Jurkat, Clone E6-1 (cell line): ENCODE measurements at places on chromosomes 4 and X.

GRCh38 chr4:173403051-173403450 is 4.1 kb upstream of the SCRG1 start:
- DNase-seq: no peak

DNA sequence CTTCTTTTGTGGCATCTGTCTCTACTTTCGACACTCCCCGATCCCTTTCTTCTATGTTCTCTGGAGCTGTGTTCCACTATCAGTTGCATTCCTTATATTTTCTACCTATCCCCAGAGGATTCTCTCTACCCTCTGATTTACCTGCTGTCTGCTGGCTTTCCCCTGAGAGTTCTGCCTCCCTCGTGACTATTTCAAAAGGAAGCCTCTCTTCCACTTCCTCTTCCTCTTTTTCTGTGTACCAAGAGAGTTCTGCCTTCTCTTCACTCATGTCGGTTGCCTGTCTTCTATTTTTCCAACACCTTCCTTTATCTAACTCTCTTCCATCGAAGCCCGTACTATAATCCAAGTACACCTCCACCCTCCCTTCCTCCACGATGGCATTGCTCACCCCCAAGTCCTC is 631.7 kb downstream of the SMARCA1 start:
- no peak for DNase-seq

- DNase-seq: no peak
These were observed 316.3 kb downstream of the CAMK2D start for GRCh38 chr4:113445286-113445685.

GRCh38 chr4:182897601-182898478 is 19.3 kb downstream of the DCTD start:
- DNase-seq: no peak

GRCh38 chr4:8314691-8315255 is 45.2 kb downstream of the HTRA3 start:
- no peak for DNase-seq

- no peak for DNase-seq
These were observed 32.0 kb upstream of the HPGD start for GRCh38 chr4:174554231-174554728.

- DNase-seq: no peak
These were observed 39.1 kb downstream of the LAMP2 start for GRCh38 chrX:120429776-120430540.

- DNase-seq: no peak
These were observed 517.0 kb downstream of the ZIC3 start for GRCh38 chrX:138082896-138083295.

- DNase-seq: no peak
These were observed 15.8 kb downstream of the UBE2K start for GRCh38 chr4:39713691-39714090.

- no peak for DNase-seq
These were observed 942.3 kb upstream of the PRKX start for GRCh38 chrX:4655743-4656142.

GRCh38 chr4:56976837-56977320 is 527 bp downstream of the NOA1 start:
- no peak for DNase-seq

DNA sequence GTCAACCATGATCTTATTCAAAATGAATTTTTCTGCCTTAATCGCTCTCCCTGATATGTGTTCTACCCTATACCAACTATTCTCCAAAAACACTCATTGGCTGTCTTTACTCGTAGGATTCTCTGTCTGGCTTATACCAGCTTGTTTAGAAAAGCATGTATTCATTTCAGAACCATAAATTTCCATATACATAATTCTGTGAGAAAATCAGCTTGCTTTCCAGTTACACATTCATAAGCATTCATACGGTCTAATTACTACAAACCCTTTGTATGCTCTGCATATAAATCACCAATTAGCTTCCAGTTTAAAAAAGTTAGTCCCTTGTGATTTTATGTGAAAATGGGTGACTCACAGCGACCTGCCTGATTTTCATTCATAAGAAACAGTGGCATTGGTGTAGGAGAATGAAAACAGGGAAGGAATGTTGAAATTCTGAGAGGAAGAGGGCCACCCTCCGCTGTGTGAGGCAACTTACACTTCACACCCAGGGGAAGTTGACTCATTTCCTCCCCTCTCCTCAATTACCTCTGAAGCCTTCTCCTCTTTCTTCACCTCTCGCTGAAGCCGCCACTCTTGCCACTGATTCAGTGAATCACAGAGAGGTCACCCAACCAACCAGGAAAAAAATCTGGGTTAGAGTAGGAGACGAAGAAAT is 63.3 kb downstream of the MEPE start:
- peak; percentile 2 for DNase-seq

GRCh38 chr4:75107755-75108612 is 175.1 kb downstream of the PARM1 start:
- DNase-seq: no peak
